Inflammatory macrophage (primary cell): ENCODE measurements at places on chromosomes 12 and 14.

DNA sequence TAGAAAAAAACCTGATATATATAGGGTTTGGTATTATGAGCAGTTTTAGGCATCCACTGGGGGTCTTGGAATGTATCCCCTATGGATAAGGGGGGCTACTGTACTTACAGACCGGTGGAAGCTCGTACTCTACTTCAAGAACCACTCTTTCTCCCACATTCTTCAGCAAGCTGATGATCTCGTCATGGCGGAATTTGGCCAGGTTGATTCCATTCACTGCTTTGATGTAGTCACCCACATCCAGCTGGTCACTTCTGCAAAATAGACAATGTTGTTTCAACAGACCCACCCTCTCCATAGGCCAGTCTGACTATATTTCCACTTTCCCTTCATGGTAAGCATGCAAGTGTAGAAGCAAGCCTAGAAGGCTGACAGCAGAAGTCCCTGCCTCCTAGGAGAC, 139.9 kb downstream of the GRIP1 start:
- DNase-seq = no peak

GRCh38 chr12:24111616-24112015, 162.1 kb upstream of the SOX5 start:
- DNase-seq = no peak

- DNase-seq = no peak
Measured at GRCh38 chr12:131759176-131759575, 48.3 kb downstream of the SFSWAP start.

DNA sequence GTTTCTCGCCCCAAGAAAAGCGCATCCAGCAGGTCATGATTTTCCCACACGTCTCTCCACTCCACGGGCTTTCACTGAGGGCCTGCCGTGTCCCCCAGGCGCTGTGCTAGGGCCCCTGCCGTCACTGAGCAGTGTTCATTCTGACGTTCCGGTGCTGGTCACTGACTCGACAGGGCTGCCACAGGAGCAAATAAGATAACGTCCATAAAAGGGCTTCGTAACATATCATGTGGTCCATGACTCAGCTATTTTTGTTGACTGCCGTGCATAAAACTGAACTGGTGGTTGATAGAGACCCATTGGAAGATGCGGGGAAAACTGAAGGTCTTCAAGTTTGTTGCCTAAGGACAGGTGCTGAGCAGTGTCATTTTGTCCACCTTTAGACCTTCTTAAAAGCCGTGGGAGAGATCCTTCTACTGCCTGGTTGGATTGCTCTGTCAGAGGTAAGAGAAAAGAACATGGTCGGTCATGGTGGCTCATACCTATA, 46.3 kb downstream of the ADGRD1 start:
- no peak for DNase-seq

DNA sequence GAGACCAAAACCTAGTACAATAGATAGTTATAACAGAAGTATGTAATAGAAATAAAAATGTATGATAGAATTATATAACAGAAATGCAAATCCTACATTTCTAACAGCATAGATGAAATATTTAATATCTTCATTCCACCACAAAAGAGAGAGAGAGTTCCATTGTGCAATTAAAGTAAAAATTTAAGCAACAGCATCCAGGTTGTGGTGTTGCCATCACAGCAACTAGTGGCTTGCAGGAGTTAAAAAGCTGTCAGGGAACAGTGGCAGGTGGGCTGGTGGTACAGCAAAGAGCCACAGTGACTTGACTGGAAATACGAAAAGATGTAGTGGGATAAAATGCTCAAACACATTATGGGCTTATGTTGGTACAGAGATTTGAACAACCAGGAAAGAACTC, 57.1 kb upstream of the MDM1 start:
- no peak for DNase-seq

DNA sequence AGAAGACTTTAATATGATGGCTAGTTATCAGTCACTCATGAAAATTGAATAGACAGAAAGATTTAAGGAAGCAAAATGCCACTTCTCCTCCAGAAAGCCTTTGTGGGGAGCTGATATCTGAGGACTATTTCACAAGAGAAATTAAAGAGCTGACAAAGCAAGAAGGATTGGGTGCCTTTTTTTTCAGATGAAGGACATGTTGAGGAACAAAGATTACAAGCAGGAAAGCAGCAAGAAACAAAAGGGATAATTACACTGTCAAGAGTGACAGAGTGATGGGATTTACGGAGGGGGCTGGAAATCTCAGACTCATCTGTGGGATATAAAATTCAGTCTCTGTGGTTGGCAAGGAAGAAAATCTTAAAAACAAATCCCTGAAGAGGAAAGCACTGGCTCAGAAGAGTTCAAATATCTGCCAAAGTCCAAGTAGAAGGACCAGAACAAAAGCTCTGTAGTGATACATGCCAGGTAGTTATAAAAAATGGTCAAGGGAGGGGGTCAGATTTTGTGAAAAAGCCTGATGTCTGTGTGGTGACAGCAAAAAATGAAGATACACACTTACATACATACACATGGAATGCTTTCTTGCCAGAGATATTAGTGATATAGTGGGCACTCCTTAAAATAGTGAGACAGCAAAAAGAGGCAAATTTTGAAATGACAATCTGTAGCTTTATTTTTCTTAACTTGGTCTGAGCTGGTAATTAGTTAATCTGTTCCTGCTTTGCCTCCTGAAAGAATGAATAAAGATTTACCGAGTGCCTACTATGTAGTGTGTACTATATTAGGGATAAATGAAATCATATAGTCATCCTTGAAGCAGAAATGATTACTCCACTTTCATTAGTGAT, 62.9 kb downstream of the EPS8 start:
- peak; percentile 62 for DNase-seq

DNA sequence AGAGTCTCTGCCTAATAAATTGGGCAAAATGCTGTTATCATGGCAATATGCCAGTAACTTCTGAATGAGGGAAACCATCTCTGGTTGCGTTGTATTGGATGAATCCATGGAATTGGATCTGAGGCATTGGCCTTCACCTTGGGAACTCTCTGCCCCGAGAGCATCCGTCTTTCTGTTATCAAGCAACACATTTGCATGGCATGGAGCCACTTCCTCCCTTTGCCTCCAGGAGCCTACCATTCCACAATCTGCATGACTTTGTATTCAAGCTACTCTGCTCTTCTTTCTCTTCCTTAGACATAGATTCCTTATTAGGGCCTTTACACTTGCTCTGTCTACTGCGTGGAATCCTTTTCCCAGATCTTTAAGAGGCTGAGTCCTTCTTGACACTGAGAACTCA, 57.2 kb downstream of the RIC8B start:
- DNase-seq = no peak

DNA sequence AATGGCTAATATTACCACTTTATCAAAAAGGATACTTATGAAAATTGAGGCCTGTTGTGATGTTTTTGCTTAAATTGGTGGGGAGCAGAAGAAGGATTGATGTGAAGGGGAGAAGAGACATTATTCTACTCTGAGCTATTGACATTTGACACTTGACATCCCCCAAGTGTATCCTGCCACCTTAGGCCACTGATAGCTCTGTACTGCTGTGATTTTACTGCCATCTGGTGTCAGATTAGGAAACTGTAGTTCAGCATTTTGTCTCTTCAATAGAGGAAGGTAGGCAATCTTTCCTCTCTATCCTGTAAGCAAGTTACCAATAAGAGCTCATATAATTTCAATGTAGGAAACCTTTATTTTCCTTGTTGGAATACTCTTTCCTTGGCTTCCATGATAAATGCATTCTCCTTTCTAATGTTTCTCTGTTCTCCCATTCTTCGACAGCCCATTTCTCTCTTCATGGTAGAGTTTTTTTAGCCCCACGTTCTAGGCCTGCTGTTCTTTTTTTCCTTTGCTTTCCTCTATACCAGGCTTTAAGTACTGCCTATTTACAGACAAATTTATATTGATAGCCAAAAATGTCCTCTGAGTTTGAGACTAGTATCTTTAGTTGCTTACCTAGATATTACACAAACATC, 46.3 kb downstream of the PPHLN1 start:
- peak; percentile 60 for DNase-seq

DNA sequence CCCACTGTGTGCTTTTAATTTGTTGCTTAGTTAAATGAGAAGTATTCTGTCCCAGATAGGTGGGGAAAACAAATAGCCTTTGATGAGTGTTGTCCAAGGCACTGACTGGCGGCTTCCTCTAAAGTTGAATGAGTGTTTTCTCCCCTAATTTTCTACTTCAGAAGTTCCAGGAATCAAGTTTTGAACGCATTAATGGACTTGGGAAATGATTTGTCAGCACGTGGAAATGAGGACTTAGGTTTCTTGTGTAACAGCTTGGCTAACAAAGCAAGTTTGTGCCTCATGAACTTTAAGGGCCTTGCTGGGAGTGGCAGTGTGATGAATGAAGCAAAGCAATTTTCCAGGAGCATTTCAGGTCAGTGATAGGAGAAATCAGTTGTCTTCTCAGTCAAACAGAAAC, 56.9 kb downstream of the LIN52 start:
- DNase-seq = peak; percentile 64

- DNase-seq = no peak
Measured at GRCh38 chr12:124844411-124845397, 19.0 kb downstream of the SCARB1 start.

GRCh38 chr12:69932154-69932553, 107.1 kb downstream of the MYRFL start:
- DNase-seq = no peak

GRCh38 chr12:116265351-116266147, 11.9 kb downstream of the MED13L start:
- DNase-seq = no peak

DNA sequence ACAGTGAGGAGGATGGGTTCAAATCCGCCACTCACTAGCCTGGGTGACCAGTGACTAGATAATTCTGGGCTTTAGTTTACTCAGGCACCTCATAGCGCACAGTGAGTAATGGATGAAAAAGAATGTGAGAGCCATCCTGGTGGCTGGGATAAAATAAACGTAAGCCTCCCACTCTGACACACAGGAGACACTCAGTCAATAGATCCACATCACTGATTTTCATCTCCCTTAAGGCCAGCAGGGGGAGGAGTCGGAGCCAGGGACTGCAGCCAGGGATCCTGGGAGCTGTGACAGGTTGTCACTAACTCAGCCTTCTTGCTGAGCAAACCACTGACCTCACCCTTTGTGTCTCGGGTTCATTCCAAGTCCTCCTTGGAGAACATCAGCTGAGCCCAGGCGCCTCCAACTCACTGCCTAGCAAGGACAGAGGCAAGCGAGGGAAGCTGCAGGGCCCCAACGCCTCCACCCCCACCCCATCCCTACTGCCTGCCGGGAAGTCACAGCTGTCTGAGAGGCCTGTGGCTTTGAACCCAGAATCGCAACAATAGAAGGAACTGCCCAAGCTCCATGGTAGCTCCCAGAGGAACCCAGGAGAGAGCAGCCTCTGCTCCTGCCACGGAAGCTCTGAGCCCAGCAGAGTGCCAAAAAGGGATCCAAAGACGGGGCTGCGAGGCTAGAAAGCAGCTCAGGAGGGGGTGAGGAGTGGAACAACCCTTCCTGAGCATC, 30.7 kb downstream of the PXN start:
- DNase-seq = peak; percentile 89

DNA sequence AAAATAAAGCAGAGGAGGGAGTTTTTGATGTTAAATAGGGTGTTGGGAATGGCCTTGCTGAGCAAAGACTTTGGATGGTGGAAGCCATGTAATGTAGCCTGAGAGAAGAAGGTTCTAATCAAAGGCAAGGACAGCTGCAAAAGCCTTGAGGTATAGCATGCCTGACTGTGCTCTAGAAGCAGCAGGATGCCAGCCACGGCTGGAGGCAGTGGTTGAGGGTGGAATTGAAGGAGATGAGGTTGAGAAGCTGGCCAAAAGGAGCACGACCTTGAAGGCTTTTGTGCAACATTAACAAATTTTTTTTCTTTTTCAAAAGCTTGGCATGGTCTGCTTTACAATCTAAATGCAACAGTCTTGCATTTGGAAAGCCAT, 42.3 kb upstream of the CSRP2 start:
- DNase-seq = no peak

GRCh38 chr12:77082021-77082420, 16.7 kb upstream of the E2F7 start:
- DNase-seq = no peak

- no peak for DNase-seq
Measured at GRCh38 chr12:26711072-26711471, 121.9 kb downstream of the ITPR2 start.

GRCh38 chr14:51291016-51291415, 51.0 kb downstream of the TMX1 start:
- DNase-seq = no peak

DNA sequence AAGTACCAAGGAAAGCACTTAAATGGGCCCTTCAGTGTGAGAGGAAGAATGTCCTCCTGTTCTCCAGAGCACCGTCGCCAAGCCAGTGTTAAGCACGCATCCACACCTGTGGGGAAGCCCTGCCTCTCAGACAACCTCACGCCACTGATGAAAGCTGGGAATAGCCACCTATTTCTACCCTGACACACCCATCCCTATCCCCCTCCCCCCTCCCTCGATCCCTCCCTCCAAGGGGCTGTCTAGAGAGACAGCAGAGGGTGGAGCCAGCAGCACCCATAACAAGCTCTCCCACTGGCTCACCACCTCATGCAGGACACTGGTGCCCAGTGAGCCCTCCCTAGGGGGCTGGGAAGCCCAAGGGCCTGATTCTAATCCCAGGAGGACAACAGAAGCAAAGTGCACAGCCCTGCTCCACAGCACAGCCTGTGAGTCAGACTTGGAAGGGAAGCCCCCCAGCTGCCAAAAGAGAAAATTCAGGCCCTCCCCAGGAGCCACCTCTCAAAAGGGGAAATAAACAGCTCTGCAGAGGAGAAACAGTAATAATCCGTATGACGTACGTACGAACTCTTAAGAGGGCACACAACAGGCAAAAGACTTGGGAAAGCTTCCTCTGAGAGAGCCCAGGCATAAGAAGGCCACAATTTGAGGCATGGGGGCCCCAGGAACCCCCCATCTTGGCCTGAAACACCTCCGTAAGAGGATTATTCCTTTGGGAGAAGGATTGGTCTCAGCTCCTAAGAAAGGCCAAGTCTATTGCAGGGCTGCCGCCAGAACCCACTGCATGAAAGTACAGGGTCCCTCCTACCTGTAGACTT, 7.8 kb downstream of the PITPNM2 start:
- DNase-seq = peak; percentile 33
